GF-D8 (cell line): ENCODE measurements at places on chromosomes 5 and 9.

DNA sequence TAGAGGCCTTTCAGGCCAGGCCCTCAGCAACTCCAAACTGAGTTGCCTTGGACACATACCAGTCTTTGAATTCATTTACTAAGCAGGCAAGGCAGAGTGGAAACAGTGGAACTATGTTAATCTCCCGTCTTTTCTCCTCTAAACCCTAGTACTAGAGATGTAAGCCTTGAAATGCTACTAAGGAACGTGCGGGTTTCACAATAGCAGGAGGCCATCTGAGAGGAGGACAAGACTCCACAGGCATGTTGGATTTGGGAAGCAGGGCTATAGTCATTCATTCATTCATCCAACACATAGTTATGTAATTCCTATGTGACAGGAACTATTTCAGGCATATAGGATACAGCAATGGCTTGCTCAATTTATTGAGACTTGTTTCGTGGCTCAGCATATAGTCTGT lies 3.3 kb upstream of the OCLN start:
- no peak for DNase-seq

DNA sequence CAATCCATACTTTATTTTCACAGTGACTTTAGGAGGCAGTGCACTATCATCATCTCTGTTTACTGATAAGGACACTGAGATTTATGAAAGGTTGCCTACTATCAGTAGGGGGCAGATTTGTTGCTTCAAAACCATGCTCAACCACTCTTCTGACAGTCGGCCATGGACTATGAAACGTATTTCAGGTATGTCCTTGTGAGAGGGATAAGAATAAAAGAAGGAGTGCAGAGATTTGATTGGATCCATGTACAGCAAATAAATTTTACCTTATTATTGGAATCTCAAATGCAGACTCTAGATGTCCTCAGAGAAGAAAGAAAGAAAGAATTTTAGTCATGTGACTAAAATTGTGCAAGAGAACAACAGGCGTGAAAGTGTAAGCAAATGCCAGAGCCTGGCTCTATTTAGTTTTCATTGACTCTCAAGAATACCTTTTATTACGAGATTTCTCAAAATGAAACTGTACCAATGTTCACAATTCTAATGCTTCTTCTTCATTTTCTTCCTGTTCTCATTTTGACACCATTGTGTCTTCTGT lies 296.6 kb upstream of the RASA1 start:
- no peak for DNase-seq

DNA sequence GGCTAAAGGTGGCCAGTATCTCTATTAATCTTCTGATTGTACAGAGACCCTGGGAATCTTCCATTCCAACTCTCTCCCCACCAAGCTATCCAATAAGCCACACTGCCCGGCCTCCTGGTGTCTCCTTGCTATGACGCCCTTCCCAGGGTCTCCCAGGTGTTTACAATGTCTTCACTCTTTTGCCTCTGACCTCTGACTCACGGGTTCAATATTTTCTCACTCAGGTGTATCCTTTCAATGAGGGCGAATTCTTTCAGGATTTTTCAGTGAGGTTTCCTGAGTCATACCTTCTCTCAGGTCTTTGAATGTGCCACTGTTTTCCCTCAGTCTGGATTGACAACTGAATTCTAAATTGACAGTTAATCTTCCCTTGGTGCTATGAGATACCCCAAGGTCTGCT lies 53.7 kb upstream of the IRX4 start:
- DNase-seq = no peak

DNA sequence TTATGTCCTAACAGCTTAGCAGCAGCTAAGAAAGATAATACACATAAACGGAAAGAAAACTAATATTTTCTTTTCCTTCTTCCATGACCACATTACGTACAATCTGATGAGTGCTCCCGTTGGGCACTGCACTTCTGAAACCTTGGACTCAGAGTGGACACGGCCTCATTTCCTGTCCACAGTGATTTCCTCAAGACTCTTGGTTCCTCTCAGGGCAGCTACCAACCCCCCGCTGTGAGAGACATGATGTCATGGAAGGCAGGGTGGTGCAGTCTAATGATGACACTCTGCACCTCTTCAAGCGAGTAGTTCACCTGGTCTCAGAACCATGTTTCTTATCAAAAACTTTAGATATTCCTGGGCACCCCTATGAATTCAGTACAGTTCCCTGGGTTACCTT lies 68.7 kb upstream of the CTSL start:
- no peak for DNase-seq

DNA sequence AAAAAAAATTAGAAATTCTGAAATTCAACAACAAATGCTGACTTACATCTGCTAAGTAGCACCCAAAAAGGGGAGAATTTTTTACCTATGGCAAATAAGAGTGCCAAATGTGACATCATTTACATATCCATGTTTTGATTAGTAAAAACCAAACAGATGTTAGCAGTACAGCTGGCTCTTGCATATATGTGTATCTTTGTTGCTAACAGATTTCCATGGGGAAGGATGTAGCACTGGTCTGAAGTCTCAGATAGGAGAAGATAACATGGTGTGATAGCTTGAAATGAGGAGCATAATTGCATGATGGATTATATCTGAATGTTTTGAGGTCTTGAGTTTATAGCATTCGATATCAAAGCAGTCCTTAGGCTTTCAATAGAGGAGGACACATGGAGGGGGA lies 17.5 kb downstream of the PIK3R1 start:
- no peak for DNase-seq

DNA sequence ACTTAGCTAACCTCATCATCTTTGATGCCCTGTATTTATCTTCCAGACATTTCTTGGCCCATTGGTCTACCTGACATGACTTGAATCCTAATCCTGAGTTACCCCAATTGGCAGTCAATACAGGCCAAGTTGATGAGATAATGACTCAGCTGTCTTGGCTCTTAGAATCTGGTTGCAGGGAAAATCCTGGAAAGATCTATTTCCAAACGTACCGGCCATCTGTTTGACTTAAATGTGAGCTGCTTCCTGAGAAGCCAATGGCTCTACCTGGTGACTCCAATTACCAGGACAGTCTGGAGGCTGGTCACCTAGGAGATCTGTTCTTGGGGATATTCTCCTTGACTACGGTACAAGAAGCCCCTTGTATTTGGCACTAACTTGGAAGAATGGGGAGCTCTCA lies 475.2 kb upstream of the BRINP1 start:
- DNase-seq = no peak

GRCh38 chr5:73380710-73381589 lies 67.6 kb downstream of the FOXD1 start:
- DNase-seq = no peak

DNA sequence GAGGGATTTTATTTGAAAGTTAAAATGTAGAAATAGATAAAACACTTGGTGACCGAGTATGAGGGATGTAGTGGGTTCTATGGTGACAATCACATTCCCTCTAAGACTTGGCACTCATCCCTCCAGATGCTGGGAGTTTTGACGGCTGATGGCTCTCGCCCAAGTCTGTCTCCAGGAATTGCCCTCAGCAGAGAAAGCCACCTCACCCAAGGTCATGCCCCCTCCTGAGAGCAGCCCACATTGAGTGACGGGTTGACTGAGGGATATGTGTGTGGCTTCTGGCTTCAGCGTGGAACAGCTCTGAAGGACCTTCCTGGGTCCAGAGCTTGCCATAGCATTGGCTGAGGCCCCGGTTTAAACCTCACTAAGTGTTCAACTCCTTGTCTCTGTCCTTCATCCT lies 19.4 kb downstream of the CAVIN4 start:
- no peak for DNase-seq

GRCh38 chr9:36928670-36929349 lies 105.3 kb downstream of the PAX5 start:
- DNase-seq = no peak

- DNase-seq = no peak
Observed at GRCh38 chr9:111839987-111840386, 45.2 kb upstream of the SHOC1 start.

DNA sequence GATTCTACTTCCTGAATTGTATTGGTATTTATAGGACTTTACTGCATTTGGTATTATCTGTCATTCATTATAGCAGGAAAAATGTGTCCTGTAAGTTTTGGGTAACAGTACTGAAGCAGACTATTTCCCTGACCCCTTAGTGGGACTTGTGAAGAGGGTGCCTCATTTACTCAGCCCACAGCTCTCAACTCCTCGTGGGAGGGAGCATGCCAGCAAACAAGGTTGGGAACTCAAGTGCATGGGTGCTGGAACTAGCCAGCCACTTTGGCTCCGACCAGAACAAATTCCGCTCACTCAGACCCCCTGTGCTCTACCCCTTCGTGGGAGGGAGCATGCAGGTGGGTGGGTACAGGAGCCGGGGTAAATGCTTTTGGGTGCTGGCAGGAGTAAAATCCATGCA lies 1773.5 kb upstream of the WWC1 start:
- no peak for DNase-seq

- no peak for DNase-seq
Observed at GRCh38 chr5:133818869-133819600, 149.4 kb downstream of the C5orf15 start.

- DNase-seq = no peak
Observed at GRCh38 chr5:151741678-151742423, 16.6 kb downstream of the ATOX1 start.

DNA sequence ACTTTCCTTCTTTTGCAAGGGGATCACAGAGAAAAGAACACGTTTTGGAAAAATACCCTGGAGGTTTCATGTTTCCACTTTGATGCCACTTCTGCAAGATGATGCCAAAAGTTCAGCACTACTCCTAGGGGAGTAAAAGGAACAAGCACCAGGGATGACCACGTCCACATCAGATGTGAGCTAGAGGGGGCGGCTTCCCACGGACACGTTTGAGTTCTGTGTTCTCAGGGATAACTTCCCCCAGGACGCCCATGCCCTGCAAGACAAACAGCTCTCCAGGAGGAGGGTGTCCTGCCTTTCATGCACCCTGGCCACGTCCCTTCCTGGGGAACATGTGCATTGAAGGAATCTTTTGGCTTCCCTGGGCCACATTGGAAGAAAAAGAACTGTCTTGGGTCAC lies 66.6 kb upstream of the TRIO start:
- DNase-seq = no peak

DNA sequence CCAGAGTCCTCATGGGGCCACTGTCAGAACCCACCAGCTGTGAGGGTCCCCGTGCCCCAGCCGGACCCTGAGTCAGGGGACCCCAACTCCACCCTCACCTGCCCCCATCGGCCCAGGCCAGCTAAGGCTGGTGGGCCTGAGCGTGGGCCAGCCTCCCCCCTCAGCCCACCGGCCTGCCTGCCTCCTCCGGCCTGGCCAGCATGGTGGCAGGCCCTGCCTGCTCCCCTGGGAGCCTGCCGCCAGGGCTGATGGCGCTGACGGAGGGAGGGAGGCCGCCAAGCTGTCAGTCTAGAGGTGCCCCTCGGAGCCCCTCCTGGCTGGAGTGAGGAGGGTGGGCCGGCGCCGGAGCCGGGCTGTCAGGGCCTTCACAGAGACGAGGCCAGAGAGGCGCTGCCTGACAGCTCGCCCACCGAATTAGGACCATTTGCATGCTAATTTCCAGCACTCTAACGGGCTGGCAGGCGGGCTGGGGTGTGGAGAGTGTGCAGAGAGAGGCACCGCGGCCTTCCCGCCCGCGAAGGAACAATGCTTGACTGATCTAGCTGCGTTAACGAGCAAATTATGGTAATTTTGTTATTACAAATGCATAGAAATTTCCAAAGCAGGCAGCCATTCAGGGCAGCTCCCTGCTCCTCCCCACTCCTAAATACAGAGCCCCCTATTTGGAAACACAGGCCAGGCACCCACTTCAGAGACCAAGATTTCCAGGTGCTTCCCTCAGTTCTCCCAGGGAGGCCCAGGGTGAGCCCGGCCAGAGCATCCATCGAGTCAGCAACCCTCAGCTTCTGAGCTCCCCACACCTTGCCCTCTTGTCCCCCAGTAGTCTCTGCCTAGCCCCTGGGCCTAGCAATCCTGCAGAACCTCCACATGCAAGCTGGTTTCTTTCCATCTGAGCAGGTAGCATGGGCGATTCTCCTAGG lies 169.3 kb downstream of the PAX5 start:
- DNase-seq = no peak

DNA sequence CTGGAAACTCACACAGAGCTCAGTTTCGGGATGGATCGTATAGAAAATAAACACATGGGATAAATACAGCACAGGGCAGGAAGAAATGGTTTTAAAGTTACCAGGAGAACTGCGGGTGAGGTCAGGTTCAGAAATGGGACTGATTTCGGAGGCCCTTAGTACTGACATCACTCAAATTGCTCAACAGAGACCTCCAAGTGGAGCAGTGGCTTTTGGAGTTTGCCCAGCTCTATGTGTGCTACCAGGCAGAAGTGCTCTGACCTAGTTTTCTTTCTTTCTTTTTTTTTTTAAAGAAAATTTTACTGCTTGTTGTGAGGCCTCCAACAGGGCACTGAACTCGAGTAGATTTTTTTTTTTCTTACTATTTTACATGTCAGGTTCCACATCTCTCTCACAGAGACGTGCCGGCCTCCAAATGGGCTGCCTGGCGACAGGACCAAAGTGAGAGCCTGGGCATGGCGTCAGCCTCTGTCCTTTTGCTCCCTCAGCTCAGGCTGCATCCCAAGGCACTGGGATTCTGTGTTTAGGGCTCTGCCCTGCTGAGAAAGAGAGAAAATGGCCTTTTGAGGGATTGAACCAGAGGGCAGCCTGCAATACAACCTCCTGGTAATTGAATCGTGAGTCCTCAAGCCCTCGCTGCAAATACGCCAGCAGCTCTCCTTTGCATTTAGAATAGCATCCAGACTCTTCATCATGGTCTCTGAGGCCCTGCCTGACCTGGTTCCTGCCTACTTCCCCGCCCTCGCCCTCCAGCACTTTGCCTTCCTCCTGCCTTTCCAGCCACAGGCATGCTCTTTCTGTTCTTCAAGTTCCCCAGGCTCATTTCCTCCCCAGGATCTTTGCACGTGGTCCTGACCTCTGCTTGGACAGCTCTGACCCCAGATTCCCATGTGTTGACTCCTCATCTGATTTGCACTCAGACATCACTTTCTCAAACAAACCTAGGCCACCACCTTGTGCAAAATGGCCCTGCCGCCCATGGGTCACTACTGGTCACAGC lies 173.5 kb downstream of the FGF1 start:
- no peak for DNase-seq

DNA sequence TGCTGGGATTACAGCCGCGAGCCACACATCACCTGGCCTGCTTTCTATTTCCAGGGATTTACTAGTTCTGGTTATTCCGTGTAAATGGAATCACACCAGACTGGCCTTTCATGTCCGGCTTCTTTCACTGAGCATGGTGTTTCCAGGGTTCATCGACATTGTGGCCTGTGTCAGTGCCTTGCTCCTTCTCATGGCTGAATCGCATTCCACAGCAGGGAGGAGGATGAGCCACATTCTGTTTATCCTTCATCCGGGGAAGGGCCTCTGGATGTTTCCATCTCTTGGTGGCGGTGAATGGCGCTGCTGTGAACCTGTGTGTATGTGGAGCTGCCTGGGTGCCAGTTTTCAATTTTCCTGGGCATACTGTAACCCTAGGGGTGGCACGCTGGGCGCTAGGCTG lies 58.7 kb upstream of the RNU6ATAC start:
- no peak for DNase-seq

- no peak for DNase-seq
Observed at GRCh38 chr9:133285252-133285775, 10.3 kb upstream of the ABO start.
